Suppressor macrophage treated with lipopolysaccharide for 4 hours (primary cell): ENCODE measurements at places on chromosomes 6 and 20.

DNA sequence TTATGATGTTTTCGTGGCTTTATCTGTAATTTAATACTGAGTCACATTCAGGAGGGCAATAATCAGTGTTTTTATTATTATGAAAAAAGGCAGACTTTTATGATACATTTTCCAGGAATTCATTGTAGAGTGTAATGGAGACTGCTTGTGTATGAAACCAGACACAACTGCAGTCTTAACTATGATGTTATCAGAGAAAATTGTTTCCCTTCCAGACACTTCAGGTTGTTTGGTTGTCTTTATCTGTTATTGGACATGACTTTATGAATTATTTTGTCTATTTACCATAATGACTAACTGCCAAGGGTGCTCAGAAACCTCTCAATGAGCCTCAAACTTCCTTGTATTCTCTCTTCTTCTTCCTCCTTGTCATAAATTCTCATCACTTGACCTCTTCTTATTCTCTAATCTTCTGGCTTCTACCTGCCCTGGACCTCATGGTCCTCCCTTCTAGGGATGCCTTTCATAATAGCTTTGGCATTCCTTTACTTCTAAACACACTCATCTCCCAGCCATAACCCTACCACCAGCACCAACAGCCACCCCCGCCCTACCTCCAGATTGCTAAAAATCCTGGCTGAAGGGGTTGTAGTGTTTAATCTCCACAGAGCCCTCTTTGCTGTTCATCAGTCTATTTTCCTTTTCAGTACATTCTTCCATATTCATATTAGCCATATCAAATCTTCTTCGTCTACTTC, 492.5 kb downstream of the CDKAL1 start:
- no peak for DNase-seq

GRCh38 chr20:31654534-31654933, 16.8 kb downstream of the COX4I2 start:
- DNase-seq = no peak

GRCh38 chr6:113380591-113380990, 476.6 kb upstream of the MARCKS start:
- DNase-seq = no peak

DNA sequence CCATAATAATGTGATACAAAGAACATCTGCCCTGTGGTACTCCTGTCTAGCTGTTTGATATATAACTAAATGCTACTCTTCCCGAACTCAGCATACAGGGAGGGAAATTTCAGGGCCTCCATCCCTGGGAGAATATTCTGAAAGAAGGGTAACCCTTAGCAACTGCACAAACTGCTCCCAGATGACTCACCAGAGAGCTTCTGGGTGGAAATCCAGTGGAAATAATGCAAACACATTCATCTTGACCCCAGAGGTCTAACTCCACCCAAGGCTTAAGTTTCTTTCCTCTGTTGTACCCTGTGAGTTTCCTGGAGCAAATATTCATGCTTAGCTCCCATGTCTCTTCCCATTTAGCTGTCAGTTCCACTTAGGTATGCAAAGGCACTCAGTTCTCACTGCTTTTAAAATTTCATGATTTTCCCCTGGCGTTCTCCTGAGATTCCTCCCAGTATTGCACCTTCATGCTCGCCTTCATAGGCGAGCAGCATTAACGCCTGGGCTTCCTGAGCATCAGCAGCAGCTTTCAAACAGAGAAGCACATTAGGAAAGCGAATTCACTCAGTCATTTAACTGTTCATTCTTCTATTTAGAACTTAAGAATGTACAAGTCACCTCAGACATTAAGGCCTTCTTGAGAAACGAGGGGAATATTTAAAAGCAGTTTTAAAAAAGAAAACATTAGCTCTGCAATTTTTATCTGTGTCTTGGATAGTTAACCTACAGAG, 43.8 kb upstream of the LAMA4 start:
- no peak for DNase-seq

GRCh38 chr6:19734061-19734460, 103.1 kb upstream of the ID4 start:
- DNase-seq = no peak

DNA sequence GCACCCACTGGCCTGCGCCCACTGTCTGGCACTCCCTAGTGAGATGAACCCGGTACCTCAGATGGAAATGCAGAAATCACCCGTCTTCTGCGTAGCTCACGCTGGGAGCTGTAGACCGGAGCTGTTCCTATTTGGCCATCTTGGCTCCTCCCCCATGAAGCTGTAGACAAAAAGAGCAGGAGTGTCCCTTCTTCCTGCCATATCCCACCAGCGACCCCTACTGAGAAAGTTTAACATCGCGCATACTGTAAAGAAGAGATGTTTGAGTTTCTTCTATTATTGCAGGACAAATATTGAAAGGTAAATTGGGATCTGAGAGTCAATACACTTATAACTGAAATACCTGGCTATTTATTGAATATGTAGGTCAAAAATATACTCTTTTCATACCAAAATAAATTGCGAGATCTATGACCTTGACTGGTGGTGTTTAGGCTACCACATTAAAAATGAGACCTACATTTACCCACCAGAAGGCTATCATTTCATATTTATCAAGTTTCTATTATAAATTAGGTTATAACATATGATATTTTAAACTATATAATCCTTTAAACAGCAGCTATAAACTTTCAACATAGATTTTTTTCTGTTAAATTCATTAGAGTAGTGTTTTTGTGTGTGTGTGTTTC, 586.3 kb downstream of the HTR1B start:
- peak; percentile 6 for DNase-seq

DNA sequence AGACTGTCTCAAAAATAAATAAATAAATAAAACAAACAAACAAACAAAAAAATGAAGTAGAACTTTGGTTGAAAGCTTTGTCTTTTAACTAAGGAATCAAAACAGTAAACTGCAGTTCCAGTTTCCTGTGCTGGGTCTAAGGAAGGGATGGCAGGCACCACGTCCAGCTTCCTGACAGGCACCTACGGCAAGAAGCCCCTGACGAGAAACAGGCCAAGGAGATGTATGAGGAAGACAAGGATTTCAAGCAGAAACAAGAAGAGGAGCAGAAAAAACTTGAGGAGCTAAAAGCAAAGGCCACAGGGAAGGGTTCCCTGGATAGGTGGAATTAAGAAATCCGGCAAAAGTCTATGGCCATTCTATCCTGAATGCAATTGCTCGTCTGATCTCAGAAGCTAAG, 8.8 kb downstream of the SNX3 start:
- DNase-seq = no peak

DNA sequence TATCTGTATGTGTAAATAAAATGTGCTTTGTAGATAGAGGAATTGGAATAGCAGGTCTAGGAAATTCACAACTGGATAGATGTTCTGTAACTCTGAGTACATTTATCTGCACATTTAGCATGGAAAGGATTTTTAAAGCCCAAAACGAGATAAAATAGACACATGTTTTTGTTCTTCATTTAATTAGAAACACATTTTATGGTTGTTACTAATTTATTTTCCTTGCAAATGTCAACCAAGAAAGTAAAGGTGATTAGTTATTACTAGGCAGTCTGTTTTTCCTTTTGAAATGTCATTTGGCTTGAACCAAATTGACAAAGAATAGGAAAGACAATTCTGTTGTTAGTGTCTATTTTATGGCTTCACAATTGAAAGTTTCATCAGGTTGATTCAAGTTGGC, 769 bp downstream of the PRL start:
- DNase-seq = no peak

- DNase-seq = no peak
Measured at GRCh38 chr6:105824732-105825131, 261.4 kb upstream of the PRDM1 start.

DNA sequence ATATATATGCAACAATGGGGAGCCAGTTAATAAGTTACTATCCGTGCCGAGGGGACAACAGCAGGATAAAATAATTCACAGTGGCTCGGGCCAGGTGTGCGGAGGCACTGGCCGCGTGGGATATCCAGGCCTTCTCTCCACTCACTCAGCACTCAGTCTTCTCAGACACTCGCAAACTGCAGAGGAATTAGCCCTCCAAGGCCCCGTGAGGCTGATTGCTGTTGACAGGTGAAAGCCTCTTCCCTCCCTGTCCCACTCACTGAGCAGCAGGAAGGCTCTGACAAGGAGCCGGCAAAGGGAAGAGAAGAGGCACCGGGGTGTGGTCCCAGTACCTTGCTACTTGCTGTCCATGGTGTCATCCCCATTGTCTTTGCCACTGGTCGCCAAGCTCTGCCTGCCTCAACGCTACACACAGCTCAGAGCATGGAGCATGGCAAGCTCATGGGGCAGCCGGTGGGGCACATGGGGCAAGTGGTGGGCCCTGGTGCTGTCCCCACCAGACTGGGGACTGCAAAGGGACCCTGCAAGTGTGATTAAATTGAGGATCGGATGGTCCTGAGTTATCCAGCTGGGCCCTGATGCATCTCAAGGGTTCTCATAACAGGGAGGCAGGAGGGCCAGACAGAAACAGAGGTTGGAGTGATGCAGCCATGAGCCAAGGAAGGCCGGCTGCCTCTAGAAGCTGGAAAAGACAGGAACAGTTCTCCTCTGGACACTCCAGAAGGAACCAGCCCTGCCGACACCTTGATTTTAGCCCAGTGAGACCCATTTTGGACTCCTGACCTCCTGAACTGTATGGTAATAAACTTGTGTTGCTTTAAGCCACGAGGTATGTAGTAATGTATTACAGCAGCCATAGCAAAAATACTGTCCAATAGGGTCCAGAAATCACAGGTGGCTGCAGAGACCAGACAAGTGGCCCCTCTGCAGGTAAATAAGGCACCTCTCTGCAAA, 119.7 kb downstream of the PSMB1 start:
- DNase-seq = no peak

GRCh38 chr6:30044630-30045029, 16.4 kb upstream of the POLR1H start:
- no peak for DNase-seq

DNA sequence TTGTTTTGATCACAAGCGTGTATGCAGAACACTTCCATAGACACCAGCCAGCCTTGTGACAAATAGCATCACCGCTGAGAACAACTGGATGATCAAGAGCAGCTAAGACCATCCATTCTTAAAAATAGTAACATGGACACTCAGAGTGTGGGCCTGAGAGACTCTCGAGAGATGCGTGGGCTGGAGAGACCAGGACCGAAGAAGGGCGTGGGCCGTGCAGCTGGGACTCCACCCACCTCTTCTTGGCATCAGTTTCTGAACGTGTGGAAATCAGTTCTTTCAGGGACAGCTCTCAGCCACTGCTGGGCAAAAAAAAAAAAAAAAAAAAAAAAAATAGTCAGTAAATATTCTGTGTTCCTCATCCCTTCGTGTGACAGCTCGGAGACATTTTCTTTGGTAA, 314.5 kb upstream of the CDH4 start:
- DNase-seq = no peak

GRCh38 chr20:20525756-20526155, 157.9 kb downstream of the INSM1 start:
- no peak for DNase-seq

DNA sequence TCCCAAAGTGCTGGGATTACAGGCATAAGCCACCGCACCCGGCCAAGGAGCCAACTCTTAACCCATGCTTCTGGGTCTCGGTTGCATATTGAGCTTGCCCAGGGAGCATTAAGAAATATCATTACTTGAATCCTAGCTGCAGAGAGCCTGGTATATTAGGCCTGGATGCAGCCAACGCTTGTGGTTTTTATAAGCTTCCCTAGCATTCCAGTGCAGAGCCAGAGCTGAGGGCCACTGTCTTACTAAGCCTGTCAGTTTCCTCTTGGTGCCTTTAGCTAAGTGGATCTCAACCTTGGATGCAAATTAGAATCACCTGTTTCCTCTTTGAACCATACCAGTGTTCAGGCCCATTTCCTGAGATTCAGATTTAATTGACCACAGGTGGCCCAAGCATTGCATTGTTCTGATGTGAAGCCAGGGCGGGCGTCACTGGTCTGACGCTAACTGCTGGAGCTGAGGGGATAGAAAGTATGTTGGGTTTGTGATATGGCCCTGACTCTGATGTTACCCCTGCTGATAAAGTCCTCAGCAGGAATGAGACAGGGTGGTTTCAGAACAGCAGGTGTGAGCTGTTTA, 76.3 kb downstream of the BTBD3 start:
- DNase-seq = no peak

GRCh38 chr20:49379338-49379737, 101.5 kb upstream of the ZNFX1 start:
- DNase-seq = no peak

DNA sequence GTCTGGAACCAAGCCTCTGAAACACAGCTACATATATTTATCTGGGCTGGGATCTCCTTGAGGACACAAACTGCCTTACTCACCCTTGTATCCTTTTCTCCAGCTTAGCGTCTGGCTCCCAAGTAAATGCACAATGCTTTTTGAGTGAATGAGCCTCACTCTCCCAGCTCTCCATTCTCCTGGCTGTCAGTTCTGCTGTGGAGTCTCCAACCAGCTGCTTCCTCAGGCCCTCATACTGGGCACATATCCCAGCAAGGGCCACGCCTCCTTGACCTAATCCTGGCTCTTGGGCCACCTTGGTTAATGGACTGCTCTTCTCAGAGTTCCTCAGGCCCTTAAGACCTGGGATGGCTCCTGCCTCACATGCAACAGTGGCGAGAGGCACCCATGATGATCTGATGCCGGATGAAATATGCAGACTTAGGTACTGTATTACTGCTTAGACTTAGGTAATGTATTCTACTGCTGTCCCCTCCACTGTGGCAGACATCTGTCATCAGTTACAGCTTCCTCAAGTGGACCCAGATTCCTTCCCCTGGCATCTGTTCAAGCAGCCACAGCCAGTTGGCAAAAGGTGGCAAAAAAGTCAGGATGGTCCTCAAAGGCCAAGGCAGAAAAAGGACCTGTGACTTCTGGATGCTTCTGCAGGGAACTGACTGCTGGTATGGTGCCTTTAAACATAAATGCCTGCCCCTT, 16.5 kb downstream of the SNHG17 start:
- no peak for DNase-seq

DNA sequence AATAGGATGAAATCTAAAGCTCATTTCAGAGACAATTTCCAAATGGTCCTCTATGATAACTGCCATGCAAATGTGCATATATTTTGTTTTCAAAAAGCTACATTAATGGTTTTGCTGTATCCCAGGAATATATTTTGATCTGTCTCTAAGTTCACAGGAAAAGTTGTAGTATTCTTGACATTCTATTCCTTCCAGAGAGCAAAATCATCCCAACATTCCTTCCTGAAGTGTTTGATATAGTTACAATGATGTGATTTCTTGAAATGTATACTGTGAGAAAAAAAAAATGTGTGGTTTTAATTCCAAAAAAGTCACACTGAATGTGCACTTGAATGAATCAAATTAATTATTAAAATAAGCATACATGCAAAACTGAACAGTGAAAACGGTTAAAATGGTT, 996.0 kb upstream of the CITED2 start:
- DNase-seq = no peak

DNA sequence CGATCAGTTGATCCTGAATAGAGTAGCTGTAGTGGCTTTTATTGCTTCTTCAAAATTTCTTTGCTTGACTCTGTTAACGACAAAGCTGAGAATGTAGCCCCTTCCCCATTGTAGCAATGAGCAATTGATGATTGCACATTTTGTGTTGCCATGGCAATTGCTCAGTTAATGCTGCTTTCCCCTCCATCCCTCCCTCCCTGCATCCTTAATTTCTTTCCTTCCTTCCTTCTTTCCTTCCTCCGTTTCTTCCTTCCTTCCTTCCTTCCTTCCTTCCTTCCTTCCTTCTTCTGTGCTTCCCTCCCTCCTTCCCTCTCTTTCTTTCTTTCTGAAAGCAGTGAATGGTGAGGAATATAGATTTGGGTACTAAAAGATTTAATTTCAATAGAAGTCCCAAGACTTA, 557.3 kb upstream of the MAP3K7 start:
- no peak for DNase-seq

- DNase-seq = no peak
Measured at GRCh38 chr6:75437421-75437891, 56.1 kb downstream of the FILIP1 start.
